ENCODE measurements at places on chromosomes 6 and 20.

GRCh38 chr6:114096561-114097172, 125.7 kb upstream of the HDAC2 start:
- no peak for DNase-seq

DNA sequence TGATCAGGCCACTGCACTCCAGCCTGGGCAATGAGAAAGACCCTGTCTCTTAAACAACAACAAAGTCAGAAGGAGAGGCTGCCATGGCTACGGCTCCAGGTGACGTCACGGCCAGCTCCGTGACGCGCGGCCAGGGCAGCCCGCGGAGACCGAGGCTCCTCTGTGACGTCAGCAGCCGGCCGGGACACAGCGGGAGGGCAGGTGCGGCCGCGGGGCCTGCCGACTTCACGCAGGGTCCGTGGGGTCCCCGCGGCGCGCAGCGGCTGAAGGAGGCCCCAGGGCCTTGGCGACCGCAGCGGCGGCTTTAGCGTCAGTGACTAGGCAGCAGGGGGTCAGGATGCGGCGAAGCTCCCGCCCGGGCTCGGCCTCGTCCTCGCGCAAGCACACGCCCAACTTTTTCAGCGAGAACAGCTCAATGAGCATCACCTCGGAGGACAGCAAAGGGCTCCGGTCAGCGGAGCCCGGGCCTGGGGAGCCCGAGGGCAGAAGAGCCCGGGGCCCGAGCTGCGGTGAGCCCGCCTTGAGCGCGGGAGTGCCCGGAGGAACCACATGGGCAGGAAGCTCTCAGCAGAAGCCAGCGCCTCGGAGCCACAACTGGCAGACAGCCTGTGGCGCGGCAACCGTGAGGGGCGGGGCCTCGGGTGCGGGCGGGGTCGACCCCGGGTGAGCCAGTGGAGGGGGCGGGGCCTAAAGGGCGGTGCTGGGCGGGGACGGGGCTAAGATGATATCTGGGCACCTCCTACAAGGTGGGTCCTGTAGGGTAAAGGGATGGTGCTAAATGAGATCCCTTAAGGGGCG, at the start of gene SPAG4:
TSS of gene SPAG4 (plus strand) at position 163 of the 798 bp plus-strand sequence. CDS start at position 338, 175 bp downstream.
- peak; percentile 100 for DNase-seq

GRCh38 chr6:145138469-145139139, 596.7 kb downstream of the EPM2A start:
- no peak for DNase-seq

DNA sequence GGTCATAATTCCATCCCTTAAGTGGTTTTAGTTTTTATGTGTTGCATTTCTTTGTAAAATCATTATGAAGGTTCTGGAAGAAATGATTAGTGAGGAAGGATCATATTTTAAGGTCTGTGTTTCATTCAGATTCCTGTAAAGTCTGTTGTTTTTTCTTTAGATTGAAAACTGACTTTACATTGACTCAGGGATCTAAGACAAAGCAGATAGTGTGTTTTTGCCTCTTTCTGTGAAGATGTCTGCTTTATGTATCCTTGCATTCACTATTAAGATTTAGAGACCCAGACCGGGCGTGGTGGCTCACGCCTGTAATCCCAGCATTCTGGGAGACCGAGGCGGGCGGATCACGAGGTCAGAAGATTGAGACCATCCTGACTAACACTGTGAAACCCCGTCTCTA, 225.7 kb downstream of the SAMD5 start:
- no peak for DNase-seq

GRCh38 chr6:16582446-16583143, 178.7 kb downstream of the ATXN1 start:
- no peak for DNase-seq

GRCh38 chr6:157150076-157150475, 173.2 kb downstream of the TMEM242 start:
- no peak for DNase-seq

GRCh38 chr6:10643201-10643651, 51.2 kb downstream of the C6orf52 start:
- DNase-seq = no peak

- DNase-seq = no peak
Observed at GRCh38 chr6:1995636-1996035, 249.8 kb downstream of the GMDS start.
